ENCODE measurements at places on chromosomes 6 and 20. TPM values are rescaled to one million over a fixed set of nuclear protein-coding genes. Genes with fewer than 3 reads are reported as not detected.

DNA sequence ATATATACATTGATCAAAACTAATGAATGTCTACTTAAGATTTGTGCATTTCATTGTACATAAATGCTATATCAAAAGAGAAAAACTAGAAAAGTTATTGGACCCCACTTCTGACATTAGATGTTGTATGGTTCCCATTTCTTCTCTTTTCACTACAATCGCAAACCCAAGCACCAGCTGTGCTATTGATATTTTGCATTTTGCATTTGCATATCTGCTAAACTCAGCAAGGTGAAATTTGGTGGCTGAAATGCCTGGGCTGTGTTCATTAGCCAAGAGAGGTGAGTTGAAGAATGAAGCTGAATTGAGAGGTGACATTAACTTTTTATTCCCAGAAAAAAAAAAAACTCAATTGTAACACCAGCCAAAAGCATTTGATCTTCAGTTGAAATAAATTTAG is 232.1 kb upstream of the TENT5A start:
- no peaks in the 10 kb centered on the region for H3K27me3 ChIP-seq
- no peak overlapping the region for H3K27ac ChIP-seq
- H3K4me1 ChIP-seq = no peaks in the 10 kb centered on the region

The LIN28B gene
- not detected for total RNA-seq

The BTNL2 gene
- total RNA-seq = not detected

The FBXO30 gene
- total RNA-seq = 14.7 TPM

The PRSS35 gene
- not detected for total RNA-seq
